CD4-positive, alpha-beta T cell treated with Interleukin-15 for 1 hour (primary cell): ENCODE measurements at places on chromosomes 6 and 20.

GRCh38 chr6:75114195-75114594, 91.7 kb downstream of the COL12A1 start:
- DNase-seq = no peak

- no peak for DNase-seq
Observed at GRCh38 chr6:160221423-160221822, 37.2 kb downstream of the SLC22A2 start.

DNA sequence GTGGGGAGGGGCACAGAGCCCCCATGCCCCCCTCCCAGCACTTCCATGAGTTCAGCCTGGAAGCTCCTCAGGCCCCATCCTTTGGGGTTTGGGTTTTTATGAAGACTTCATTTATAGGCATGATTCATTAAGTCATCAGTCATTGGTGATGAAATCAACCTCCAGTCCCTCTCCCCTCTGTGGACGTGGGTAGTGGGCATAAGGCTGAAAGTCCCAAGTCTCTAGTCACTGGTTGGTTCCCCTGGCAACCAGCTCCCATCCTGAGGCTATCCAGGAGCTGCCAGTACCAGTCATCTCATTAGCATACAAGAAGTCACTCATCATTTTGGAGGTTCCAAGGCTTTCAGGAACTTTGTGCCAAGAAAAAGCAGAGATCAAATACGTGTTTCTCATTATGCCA, 9.2 kb downstream of the TGM3 start:
- no peak for DNase-seq

- DNase-seq = no peak
Observed at GRCh38 chr6:28747083-28747630, 176.6 kb downstream of the TRIM27 start.

DNA sequence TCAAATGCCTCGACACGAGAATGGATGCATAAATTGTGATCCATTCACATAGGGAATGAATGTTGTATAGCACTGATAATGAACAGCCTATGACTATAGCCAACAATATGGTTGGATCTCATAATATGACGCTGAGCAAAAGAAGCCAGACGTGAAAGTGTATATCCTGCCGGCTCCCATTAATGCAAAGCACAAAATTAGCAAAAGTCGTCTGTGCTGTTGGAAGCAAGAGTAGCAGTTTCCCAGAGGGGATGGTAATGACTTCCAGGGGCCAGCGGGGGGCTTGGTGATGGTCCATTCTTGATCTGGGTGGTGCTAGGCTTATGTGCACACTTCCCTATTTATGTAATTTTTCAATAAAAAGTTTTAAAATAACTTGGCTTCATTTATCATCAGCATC, 1.0 kb upstream of the TAGAP start:
- DNase-seq = no peak

- no peak for DNase-seq
Observed at GRCh38 chr6:54262499-54262898, 45.7 kb upstream of the TINAG start.

GRCh38 chr6:126550323-126550722, 210.4 kb downstream of the CENPW start:
- DNase-seq = no peak

DNA sequence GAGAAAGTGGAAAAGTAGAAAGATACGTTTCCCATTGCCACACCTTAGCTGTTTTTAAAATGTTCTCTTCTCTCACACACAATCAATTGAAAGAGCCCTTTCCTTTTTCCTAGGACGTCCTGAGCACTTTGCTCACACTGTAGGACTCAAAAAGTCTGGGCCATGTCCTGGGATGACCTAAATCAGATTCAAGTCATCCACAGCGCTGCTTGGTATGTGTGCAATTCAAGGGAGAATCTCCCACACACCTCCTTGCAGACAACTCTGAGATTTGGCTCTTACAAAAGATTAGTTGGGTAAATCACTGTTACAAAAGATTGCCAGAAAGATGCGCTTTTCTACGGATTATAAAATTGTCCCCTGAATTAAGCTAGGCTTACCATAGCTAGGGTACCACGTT, 130.1 kb downstream of the RNASET2 start:
- no peak for DNase-seq

- DNase-seq = no peak
Observed at GRCh38 chr6:83756565-83756964, 47.7 kb upstream of the SNAP91 start.

DNA sequence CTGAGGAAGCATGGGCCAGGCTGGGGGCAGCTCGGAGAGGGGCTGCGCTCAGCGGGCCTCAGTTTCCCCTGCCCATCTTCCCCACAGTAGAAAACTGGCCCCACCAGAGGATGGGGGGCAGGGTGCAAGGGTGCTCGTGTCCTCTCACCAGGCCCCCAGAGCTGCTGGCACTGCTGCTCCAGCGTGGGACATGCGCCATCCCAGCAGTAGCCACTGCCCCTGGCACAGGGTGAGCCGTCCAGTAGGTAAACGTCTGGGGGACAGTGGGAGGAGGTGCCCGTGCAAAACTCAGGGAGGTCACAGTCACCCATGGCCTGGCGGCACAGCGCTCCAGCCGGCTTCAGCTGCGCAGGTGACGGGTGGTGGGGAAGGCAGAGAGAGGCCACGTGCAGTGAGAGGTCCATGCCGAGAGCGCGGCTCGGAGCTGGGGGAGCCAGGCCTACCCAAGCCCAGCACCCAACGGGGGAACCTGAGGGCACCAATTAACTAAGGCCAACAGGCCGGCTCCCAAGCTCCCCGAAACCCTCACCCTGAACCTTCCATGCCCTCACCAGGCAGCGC, 8.9 kb upstream of the GFRA4 start:
- no peak for DNase-seq

- no peak for DNase-seq
Observed at GRCh38 chr20:9054176-9054575, 14.7 kb upstream of the PLCB4 start.

DNA sequence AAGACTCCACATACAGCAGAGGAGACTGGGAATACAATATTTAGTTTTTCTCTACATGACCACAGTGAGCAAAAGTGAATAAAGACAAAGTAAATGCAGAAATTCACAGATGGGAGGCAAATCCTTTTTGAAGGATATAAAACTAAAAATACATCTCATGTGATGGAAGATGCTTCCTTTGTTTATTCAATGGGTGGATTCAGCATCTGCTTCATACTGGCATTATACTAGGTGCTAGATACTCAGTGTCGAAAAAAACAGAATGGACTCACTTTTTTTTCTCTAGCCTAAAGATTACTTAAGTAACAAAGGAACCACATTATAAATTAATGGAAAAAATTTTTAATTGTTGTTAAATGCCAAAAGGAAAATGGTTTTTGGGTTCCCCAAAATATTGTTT, 216.2 kb downstream of the TRDN start:
- DNase-seq = no peak

DNA sequence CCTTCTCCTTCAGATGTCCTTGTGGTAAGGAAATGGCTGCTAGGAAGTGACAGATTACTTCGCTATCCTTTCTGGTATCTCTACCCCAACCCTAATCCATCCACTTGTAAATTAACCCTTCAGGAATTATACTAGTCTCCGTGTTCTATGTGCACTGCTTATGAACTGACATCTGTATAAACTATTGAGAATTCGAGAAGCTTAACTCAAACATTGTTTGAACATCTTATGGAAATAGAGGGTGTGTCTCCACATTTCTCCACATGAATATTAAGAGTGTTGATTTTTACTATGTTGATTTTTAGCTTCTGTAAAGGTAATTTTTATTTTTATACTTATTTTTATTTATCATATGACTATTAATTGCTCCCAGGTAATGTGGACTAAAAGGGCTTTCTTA, 457.6 kb upstream of the ZNF337 start:
- no peak for DNase-seq

DNA sequence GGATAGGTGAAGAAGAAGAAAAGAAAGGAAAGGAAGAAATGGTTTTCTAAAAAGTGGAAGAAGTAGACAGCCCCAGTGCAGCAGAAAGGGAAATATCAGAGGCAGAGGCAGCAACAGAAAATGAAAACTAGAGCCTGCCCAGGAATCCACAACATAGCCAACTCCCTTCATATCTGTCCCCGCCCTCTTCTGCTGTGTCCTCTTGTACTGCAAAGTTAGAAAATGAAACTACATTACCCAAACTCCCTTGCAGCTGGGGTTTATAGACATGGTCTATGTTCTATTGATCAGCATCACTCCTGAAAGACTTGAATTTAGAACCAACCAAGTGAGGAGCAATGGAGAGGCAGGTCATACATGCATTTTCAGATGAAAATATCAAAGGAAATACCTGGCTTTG, 200.5 kb upstream of the PHACTR1 start:
- no peak for DNase-seq

DNA sequence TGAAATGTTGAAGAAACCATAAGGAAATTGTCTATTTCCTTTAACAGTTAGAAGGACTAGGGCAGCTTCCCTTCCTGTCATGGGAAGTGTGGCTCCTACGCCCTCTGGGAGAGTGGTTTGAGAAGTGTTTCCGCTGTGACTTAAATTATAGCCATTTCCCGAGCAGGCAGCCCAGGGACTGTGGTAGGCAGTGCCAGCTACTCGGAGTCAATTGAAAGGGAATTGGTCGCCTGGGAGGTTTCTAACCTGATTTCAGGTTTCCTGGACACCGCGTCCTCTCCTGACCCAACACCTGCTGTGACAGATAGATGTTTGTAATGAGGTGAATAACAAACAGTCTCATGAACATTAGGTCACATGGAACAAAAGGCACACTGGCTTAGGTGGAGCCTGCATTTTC, 256.1 kb upstream of the PLCB4 start:
- no peak for DNase-seq

DNA sequence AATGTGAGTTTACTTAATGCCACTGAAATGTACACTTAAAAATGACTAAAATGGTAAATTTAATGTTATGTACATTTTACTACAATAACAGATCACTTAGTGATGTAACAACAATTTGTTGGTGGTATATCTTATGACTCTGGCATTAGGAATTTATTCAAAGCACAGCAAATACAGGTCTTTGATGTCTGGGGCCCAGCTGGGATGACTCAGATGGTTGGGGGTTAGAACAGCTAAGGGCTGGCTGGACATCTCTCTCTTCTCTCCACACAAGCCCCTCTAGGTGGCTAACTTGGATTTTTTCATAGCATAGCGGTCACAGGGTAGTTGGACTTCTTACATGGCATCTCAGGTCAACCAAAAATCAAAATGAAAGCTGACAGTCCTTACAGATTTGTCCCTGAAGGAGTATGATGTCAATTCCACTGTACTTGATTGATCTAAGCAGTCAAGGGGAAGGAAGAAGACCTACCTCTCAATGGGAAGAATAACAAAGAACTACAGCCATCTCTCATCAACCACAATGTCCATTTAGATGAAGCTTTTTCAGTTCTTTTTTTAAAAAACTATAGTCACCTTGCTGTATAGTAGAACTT, 37.5 kb upstream of the LCA5 start:
- DNase-seq = no peak

DNA sequence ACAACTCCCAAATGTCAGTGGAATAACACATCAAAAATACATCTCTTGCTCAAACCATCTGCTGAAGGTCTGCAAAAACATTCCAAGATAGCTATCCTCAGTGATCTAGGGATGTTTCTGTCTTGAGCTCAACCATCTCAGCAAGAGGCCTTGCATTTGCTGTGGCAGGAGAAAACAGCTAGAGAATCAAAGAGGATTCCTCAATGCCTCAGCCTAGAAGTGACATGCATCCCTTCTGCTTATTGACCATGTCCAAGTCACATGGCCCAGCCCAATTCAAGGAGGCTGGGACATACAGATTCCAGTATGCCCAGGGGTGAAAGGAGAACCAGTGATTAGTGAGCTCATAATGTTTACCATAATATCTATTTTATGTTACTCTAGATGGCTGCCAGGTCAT, 269.5 kb downstream of the PLCB1 start:
- DNase-seq = no peak

DNA sequence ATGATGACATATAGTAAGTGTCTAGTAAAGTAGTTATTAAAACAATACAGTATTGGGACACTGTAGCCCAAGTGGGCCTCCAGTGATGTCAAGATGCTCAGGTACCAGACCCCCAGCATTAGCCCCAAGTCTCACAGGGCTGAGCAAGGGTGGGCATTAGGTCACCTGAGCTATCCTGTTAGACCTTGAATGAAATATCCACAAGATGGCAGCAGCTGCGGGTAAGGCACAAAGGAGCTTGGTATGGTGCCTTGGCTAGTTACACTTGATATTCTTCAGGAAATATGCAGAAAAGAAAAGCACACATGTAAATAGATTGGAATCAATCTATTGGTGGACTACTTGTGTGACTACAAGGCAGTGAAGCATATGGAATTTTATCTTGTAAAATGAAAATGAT, 701.8 kb upstream of the ADGRB3 start:
- DNase-seq = no peak

DNA sequence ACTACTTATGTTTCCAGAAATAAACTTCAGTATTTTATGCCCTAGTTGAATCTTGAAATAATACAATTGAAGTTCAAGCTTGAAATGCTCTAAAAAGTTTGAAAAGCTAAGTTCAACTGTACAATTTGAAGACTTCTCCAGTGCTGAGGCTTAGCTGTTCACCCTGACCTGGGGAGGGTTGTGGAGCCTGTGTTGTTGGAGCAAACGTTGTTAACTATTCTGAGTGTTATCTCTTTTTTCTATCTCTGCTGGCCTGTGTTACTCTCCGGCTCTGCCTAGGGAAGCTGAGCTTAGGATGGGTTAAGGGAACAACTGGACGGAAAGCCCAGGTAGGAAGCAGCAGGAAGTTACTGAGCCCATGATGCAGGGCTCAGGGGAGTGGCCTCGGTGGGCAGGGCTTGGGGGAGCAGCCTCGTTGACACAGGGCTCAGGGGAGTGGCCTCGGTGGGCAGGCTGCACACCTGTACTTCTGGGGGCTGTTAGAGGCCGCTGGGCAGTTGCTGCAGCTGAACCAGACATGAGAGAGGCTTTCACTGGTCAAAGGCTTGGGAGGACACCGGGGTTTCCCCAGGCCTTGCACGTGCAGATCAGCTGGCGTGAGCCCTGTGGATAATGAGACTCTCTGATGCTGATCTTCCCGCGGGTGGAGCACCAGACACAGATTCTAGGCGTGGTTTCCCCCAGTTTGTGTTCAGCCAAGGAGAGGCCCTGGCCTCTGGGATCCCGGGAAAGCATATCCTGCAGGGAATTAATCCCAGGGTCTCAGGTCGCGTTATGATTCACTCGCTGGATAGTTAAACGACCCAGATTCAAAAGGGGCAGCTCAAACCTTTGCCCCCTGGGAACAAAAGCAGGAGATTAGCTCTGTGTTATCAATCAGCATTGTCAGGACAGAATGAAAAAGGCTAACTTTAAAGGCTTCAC, 58.9 kb downstream of the ERMARD start:
- no peak for DNase-seq
